ENCODE measurements at places on chromosomes 2 and 18. TPM values are rescaled to one million over a fixed set of nuclear protein-coding genes. Genes with fewer than 3 reads are reported as not detected.

- no peak for DNase-seq
Observed at GRCh38 chr2:43541165-43541564, 54.7 kb downstream of the THADA start.

The INHA gene
- 2.0 TPM for polyA plus RNA-seq

DNA sequence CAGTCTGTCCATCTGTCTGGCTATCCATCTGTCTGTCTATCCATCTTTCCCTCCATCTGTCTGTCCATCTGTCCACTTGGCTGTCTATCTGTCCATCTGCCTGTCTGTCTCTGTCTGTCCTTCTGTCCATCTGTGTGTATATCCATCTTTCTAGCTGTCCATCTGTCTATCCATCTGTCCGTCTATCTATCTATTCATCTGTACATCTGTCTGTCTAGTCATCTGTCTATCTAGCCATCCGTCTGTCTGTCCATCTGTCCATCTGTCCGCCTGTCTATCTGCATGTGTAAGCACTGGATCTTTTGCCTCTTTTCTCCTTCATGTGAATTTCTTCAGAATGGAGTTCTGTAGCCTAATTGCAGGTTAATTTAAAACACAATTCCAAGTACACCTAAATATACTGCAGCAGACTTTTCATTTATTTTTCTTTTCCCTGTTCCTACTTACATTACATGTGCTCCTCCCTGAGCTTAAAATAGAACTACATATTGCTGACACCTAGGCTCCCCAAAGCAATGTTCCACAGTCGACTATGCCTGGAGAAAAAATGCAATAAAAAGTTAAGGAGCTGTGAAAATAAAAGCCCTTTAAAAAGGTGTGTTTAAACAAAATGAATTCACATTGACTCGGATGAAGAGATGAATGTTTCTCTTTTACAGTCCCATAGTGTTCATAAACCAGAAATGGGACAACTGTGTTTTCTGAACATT lies 37.4 kb upstream of the TXNDC2 start:
- no peak for DNase-seq

- no peak for DNase-seq
Observed at GRCh38 chr2:25151718-25152117, 16.7 kb downstream of the POMC start.

GRCh38 chr18:59954241-59954640 lies 54.4 kb downstream of the PMAIP1 start:
- DNase-seq = no peak

GRCh38 chr18:79715280-79715679 lies 35.7 kb downstream of the CTDP1 start:
- no peak for DNase-seq

The CAPN14 gene
- polyA plus RNA-seq = 0.13 TPM
